ENCODE measurements at places on chromosomes 1 and 21. TPM values are rescaled to one million over a fixed set of nuclear protein-coding genes. Genes with fewer than 3 reads are reported as not detected.
A peak's percentile ranks its signal among the peaks of the same experiment; 100 is the strongest.

DNA sequence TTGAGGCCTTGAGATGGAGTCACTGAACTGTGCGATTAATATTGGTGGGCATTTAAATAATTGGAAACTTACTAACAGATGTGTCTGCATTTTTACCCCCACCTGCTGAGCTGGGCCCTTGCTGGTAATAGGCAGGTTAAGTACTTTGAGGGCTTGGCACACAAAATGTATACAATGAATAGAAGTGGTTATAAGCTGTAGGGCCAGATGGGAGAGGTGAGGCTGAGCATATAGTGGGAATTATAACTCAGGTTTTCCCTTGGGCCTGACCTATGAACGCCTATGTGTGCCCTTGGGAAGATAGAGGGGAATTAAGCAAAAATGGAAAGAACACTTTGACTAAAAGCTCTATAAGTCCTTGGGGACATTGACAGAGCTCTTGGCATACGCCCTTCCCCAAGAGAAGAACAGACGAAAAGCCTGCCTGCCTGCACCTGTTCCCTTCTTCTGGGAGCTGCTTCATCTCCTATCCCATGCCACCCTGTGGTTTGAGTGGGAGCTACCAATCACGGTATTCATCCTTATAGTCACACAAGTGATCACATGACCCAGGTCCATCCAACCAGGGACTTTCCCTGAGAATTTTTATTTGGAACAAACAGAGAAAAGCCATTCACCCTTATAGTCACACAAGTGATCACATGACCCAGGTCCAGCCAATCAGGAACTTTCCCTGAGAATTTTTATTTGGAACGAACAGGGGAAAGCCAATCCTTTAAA, 260.7 kb upstream of the CSF3R start:
- DNase-seq, result no peak

Gene HLX
- total RNA-seq, result 36.1 TPM

Gene RNF187
- total RNA-seq, result 118 TPM

DNA sequence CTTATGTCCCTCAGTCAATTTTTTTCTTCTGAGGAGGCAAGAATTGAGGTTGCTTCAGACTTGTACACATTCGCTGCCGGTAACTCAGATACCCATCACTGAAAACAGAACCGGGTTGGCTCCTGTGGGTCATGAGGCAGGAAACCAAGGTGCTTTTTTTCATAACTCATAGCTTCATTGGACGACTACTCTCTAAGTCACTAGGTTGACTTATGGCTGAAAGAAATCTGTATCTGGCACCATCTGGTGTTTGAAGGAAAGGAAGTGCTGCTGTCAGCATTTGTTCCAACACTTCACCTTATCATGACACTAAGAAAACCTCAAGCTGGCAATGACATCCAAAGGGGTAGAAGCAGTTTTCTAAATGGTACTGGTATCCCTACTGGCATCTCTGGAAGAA, 82.3 kb downstream of the TBX19 start:
- DNase-seq, result no peak

Gene IFI44
- 96.1 TPM for total RNA-seq

DNA sequence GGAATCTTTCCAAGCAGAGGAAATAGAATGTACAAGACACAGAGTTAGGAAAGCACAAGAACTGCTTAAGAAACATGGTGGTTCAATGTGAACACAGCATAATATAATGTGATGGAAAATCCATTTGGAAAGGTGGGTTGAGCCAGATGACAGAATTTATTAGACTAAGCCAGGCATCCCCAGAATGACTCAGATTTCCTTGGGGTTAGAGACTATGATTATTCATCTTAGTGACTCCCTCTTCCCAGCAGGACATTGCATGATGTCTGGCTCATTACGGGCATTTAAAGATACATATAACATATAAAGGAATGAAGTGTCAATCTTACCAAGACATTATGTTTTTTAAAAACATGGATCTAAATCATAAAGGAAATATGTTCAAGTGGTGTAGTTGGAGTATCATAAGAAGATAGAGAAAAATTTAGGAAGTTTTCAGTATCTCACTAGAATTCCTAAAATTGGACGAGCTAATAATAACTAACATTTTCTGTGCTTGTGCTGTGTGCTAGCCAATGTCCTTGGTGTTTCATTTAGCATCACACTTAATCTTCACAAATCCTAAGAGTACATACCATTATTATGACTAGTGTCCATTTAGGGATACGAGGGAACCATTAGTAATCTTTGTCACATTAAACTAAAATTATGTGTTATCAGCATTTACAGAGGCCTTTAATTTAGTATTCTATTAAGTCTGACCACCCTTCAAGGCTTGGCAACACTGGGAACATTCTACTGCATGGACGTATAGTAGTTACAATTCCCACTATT, 41.0 kb upstream of the ST6GALNAC5 start:
- no peak for DNase-seq

GRCh38 chr1:94614996-94615395, 73.4 kb upstream of the F3 start:
- DNase-seq, result no peak

Gene SPATA21
- total RNA-seq, result 0.30 TPM

- no peak for DNase-seq
These were observed 18.1 kb downstream of the PDC start for GRCh38 chr1:186442651-186443375.

Gene EXO1
- 2.4 TPM for total RNA-seq

- no peak for DNase-seq
These were observed 21.9 kb downstream of the DLGAP3 start for GRCh38 chr1:34907487-34908090.

Gene RABIF
- 10.0 TPM for total RNA-seq

- DNase-seq, result peak; percentile 76
These were observed at the start of gene PTPRF for GRCh38 chr1:43530483-43531106. Gene PTPRF (plus strand): TSS chr1:43530883. CDS start chr1:43545076, 14,193 bp downstream.

GRCh38 chr1:67280696-67281095, 27.0 kb upstream of the IL12RB2 start:
- no peak for DNase-seq

Gene CASQ1
- 0.37 TPM for total RNA-seq

DNA sequence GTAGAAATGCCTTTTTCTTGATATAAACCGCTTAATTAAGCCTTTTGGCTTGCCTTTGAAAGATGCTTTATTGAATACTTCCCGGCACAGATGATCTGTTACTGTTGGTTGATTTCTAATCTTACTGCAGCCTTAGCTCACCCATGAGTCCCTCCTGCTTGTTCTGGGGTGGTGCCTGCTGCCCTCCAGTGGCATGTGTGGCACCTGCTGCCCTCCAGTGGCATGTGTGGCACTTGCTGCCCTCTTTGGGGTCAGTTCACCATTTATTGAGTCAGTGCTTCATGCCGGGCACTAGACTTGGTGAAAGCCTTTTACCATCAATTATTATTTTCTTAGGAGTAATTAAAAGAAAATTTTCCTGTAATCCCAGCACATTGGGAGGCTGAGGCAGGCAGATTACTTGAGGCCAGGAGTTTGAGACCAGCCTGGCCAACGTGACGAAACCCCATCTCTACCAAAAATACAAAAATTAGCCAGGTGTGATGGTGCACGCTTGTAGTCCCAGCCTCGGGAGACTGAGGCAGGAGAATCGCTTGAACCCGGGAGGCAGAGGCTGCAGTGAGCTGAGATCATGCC, 54.3 kb downstream of the ADARB1 start:
- peak; percentile 93 for DNase-seq

GRCh38 chr1:25715888-25716287, 84.1 kb upstream of the SELENON start:
- no peak for DNase-seq

Gene NKAIN1
- not detected for total RNA-seq

DNA sequence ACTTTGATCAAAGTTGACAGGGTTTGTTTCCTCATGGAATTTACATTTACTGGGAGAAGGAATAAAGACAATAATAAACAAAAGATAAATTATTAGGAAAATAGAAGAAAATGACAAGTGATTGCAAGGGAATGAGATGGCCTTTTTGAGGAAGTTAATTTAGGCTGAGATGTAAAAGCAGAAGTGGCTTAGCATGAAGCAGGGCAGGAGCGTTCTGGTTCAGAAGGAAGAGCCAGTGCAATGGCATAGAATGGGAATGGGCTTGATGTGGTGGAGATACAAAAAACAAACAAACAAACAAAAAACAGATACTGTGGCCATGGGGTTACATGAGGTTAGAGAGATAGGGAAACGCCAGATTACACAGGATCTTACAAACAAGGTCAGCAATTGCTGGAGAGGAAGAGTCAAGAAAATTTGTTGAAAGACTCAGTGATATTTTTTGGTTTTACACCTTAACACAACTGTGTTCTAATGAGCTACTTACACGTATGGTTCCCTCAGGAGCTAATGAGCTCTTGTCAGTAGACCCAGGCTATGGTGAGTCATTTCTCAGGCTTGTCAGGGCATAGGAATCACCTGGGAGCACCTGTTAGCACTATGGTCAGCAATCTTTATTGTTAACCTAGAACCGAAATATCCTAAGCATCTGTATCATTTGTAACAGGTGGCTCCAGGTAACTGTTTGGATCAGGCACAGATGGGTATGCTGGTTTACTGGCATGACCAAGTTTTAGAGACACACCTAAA, 8.7 kb upstream of the CADM3 start:
- no peak for DNase-seq

- no peak for DNase-seq
These were observed 31.1 kb downstream of the DNM3 start for GRCh38 chr1:171872430-171872829.

DNA sequence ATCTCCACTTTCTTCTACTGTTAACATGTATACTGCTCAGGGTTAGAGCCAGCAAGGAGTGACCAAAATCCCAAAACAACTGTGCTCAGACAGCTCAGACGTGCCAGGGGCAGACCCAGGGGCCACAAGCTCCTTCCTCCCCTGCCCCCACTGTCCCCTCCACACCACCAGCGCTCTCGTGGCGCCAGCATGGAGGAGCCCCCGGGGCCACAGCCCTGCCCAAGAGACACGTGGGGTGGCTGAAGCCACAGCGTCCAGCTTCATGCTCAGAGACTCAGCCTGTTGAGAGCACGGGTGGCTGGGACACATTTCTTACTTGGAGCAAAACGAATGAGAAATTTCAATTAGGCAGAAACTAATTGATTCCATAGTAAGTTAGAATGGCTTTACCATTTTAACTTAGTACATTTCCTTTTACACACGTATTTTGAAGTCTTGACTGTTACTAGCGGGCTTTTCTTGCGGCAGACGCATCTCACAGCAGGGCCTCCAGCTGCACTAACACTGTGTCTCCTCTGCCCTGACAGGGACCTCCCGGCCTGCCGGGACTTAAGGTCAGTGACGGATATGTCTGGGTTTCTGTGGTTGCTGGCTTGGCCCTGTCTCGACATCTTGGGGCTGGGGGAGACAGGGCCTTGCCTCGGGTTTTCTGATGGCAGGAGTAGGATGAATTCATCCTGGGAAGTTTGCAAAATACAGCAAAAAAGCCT, 54.2 kb downstream of the SLC19A1 start:
- no peak for DNase-seq

GRCh38 chr21:33642896-33643657, 776 bp downstream of the ITSN1 start:
- DNase-seq, result peak; percentile 89

Gene PWP2
- 13.4 TPM for total RNA-seq

DNA sequence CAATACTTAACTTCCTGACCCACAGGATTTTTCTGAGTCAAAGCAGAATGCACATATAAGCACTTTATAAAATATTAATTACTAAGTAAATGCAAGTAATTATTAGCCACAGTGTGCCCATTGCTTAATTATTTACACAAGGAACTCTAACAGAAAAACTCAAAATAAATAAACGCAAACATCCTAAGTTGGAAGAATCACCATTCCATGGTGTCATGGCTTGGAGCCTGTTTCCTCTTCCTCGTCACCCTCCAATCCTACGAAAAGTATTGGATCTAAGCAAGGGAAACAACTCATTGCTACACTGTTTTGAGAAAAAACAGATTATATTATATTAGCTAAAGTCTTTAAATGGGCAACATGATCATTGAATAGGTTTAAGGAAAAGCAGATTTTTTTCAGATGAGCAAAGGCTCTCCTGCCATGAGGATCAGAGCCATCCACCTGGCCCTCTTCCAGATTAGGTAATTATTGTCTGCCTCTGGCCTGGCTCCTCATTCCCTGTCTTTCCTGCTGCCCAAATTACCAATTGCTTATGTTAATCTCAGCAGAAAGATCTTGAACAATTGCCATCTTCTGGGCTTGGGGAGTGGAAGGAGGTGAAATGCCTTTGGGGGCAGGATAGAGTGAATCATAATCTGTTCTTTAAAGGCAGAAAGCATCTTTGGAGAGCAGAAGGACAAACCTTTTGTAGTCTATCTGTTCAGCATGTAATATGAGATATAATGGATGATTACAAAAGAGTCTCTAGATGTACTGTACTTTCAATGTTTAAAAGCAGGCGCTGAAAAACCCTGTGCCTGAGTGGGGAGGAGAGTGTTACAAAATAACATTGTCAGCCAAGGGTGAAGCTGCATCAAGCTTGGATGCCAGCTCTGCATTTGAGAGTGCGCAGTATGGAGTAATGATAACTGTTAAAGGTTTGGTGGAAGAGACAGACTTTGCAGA, 121.2 kb downstream of the DUSP10 start:
- no peak for DNase-seq

- no peak for DNase-seq
These were observed 198.6 kb downstream of the GRIK3 start for GRCh38 chr1:36835696-36836095.

- DNase-seq, result no peak
These were observed 157.2 kb downstream of the PDE4B start for GRCh38 chr1:65949933-65950332.

Gene FAM72D
- 1.6 TPM for total RNA-seq

Gene FAM43B
- 0.97 TPM for total RNA-seq

Gene TRIM58
- 22.8 TPM for total RNA-seq

Gene RIMS3
- 3.0 TPM for total RNA-seq

Gene HSD3B2
- not detected for total RNA-seq

Gene SUSD4
- total RNA-seq, result 1.5 TPM

- no peak for DNase-seq
These were observed 101.8 kb downstream of the APP start for GRCh38 chr21:26068776-26069175.

Gene DUSP10
- 7.6 TPM for total RNA-seq

Gene SLAMF9
- total RNA-seq, result not detected

Gene DNASE2B
- 0.32 TPM for total RNA-seq

- DNase-seq, result no peak
These were observed 174.6 kb upstream of the EDN2 start for GRCh38 chr1:41659159-41659495.

Gene OR2AK2
- total RNA-seq, result 1.6 TPM

GRCh38 chr1:217911908-217912307, 280.8 kb downstream of the SPATA17 start:
- DNase-seq, result no peak

- DNase-seq, result no peak
These were observed 31.1 kb upstream of the DNASE2B start for GRCh38 chr1:84367219-84367618.

DNA sequence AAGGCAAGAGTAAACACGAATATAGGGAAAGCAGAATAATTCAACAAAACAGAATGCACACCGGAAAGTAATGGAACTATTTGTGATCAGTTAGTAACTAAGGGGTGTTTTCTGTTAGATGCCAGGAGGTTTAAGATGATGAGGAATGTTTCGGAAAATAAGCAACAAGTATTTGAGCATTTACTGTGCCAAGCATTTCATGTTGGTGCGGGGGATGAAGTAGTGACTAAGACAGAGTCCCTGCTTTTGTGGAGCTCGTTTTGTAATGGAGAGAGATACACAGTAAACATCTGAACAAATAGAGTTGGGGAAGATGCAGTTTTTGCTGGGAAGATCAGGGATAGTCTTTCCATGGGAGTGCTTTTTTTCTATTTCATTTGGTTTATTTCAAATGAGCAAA, 78.7 kb downstream of the DYRK1A start:
- DNase-seq, result no peak

Gene PIGR
- total RNA-seq, result 1.3 TPM

- DNase-seq, result no peak
These were observed 5.6 kb downstream of the ELK4 start for GRCh38 chr1:205626216-205626615.

All from spleen (tissue), 13 donors.